Breast epithelium (tissue), 4 donors: ENCODE measurements at places on chromosomes 6 and 20.

- no peaks in the 10 kb centered on the region for H3K4me1 ChIP-seq
- H3K4me3 ChIP-seq, result no peak overlapping the region
- no peak for DNase-seq
- no peaks in the 10 kb centered on the region for H3K36me3 ChIP-seq
- H3K27ac ChIP-seq, result peak overlapping the region; percentile 55
Measured at GRCh38 chr6:127177030-127177922, 58.8 kb downstream of the RSPO3 start.

GRCh38 chr6:148147463-148147830, 195.2 kb upstream of the SASH1 start:
- H3K27ac ChIP-seq, result no peak overlapping the region
- H3K4me3 ChIP-seq, result no peak overlapping the region
- H3K4me1 ChIP-seq, result no peaks in the 10 kb centered on the region
- DNase-seq, result no peak
- H3K27me3 ChIP-seq, result no peaks in the 10 kb centered on the region
- H3K36me3 ChIP-seq, result no peaks in the 10 kb centered on the region

DNA sequence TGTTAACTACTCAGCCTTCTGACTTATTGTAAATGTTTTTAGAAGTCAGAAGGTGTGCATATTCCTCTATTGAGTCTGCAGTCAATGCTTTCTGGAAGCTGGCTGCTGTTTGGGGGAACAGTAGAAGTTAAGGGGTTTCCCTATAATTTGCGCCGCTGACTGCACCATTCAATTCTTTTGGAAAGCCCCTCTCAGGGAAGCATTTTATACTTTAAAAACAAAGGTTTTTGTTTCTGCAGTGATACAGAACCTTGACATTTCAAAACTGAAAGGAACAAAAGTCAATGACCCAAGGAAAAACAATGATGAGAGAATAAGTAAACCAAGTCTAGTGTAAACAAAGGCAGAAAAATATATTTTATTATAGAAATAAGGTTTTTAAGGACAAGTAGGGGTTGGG, 120.8 kb upstream of the TNFAIP3 start:
- no peak for DNase-seq
- no peaks in the 10 kb centered on the region for H3K36me3 ChIP-seq
- H3K27me3 ChIP-seq, result no peaks in the 10 kb centered on the region
- H3K27ac ChIP-seq, result no peak overlapping the region
- no peak overlapping the region for H3K4me3 ChIP-seq

DNA sequence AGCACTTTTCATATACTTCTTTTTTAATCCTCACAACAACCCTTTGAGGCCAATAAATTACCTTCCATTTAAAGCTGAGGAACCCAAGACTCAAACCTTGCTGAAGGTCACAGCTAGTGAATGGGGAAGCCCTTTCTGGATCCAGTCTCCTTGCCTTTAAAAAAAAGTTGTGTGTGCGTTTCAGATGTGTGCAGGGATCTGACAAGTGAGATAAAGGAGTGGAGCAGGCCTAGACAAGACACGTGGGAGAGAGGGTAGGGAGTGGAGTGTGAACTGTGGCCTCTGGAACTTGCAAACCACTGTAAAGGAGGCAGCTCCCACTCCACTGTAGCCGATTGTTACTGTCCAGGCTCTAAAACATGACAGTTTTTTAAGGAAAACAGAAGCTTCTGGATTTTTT, 1.9 kb downstream of the KLHL32 start:
- no peak for DNase-seq
- H3K36me3 ChIP-seq, result no peaks in the 10 kb centered on the region
- peaks cover 3% of the 10 kb centered on the region for H3K27me3 ChIP-seq
- H3K4me3 ChIP-seq, result no peak overlapping the region
- H3K27ac ChIP-seq, result no peak overlapping the region

DNA sequence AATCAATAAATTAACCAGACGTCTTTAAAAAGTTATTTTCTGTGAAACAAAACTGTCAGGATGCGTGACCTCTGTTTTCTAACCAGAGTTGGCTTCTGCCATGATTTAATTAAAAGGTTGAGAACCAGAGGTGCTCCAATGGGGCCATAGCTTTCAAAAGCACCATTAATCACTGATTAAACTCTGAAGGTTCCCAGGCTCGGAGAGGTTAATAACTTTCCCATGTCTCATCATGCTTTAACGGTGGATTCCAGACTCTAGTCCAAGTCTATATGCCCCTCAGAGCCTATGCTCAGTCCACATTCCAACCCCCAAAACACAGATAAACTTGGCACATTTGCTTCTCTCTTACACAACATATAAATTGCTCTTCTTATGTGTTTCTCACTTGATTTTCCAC, 95.5 kb downstream of the SNAP91 start:
- H3K27me3 ChIP-seq, result no peaks in the 10 kb centered on the region
- H3K27ac ChIP-seq, result no peak overlapping the region
- no peaks in the 10 kb centered on the region for H3K36me3 ChIP-seq
- H3K4me3 ChIP-seq, result no peak overlapping the region
- H3K4me1 ChIP-seq, result no peaks in the 10 kb centered on the region
- no peak for DNase-seq

DNA sequence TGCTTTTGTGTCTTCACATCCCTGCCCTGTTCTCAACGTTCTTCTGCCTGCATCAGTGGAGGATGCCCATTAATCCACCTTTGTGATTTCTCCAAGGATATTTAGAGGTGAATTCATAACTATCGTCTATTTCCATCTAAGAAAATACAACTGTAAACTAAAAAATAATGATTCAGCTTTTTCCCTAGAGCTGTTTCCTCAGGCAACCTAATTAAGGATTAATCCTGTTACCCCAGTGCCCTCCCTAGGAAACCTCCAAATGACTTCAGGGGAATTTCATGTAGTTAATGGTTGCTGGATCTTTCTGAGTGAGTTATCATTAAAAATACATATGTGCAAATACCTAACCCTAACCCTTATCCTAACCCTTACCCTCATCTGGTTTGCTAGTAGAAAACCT, 14.6 kb upstream of the AFDN start:
- no peaks in the 10 kb centered on the region for H3K27me3 ChIP-seq
- DNase-seq, result no peak
- H3K27ac ChIP-seq, result no peak overlapping the region
- no peaks in the 10 kb centered on the region for H3K4me1 ChIP-seq
- H3K4me3 ChIP-seq, result no peak overlapping the region

DNA sequence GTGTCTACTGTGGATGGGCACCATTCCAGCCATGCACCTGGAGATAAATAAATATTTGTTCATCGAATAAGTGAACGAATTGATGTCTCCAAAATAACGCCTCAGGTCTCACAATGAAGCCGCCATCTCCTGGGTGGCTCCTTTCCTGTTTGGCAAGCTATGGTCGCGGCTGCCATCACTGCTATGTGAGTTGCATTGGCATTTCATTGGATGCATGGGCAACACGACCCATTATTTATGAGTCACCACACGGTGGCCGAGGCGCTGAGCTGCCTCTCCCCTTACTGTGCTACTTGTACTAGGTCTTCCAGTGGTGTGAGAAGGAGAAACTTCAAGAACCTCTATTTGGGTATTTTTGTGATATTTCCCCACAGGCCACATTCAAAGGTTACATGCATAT, 21.3 kb upstream of the PDE10A start:
- H3K36me3 ChIP-seq, result no peaks in the 10 kb centered on the region
- no peak overlapping the region for H3K27ac ChIP-seq
- H3K4me1 ChIP-seq, result no peaks in the 10 kb centered on the region
- H3K4me3 ChIP-seq, result no peak overlapping the region
- DNase-seq, result no peak

DNA sequence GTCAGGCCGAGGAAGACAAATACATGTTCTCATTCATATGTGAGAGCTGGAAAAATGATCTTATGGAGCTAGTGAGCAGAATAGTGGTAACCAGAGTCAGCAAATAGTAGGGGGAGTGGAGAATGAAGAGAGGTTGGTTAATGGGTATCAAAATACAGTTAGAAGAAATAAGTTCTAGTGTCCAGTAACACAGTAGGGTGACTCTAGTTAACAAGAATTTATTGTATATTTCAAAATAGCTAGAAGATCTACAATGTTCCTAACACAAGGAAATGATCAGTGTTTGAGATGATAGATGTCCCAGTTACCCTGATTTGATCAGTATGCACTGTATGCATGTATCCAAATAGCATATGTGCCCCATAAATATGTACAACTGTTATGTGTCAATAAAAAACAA, 128.4 kb downstream of the BCKDHB start:
- H3K27me3 ChIP-seq, result no peaks in the 10 kb centered on the region
- no peaks in the 10 kb centered on the region for H3K36me3 ChIP-seq
- no peaks in the 10 kb centered on the region for H3K4me1 ChIP-seq
- no peak overlapping the region for H3K4me3 ChIP-seq

DNA sequence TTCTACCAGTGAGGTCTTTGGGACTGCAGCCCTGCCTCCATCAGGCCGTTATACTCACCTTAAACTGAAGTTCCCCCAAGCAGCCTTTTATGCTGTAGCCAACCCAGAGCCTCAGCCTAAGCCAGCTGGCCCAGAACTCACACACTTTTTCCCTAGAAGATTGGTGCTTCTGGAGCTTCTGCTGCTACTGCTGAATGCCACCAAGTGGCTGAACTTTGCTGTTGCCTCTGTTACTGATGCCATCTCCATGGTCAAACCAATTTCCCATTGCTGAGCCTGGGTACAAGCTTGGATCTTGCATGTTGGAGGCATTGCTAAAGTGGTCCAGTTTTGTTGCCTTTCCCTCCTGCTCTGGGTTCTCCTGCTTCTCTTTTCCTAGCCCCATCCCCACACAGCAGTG, 15.0 kb upstream of the TBX18 start:
- no peak for DNase-seq
- H3K27ac ChIP-seq, result no peak overlapping the region

DNA sequence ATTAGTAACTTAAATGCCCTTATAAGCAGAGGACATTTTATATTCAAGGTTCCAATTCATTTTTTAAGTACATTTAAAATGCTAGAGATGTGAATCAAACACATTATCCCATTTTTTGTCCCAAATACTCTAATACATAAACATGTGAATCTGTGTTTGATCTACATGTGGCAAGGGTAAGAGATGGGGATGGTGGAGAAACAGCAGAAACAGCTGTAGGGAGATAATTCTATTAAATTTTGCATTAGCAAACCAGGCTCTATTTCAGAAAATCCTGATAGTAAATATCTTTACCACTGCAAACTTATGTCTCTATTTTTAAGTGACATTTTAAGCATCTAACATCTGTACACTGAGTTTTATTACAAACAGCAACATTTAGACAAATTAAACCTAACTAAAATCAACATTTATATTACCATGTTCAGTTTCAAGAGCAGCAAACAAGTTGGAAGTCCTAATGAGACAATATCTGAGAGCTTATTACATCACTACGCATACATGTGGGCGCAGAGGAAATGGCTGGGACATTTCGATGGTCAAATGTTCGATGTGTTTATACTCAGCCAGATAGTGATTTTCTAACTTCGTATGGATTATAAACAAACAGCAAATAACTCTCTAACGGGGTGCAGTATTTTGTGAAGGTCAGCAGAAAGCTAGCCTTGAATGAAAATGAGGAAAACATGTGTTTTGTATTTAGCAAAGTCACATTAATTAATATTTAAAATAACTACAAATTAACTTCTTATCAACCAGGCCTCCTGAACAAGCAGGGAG, 165.1 kb downstream of the GJA1 start:
- no peak overlapping the region for H3K4me3 ChIP-seq
- H3K27ac ChIP-seq, result no peak overlapping the region
- H3K27me3 ChIP-seq, result no peaks in the 10 kb centered on the region
- no peak for DNase-seq
- H3K36me3 ChIP-seq, result no peaks in the 10 kb centered on the region

- H3K4me3 ChIP-seq, result peak overlapping the region; percentile 82
- H3K36me3 ChIP-seq, result no peaks in the 10 kb centered on the region
- no peak for DNase-seq
- H3K27ac ChIP-seq, result peak overlapping the region; percentile 100
- H3K4me1 ChIP-seq, result peaks cover 3% of the 10 kb centered on the region
- no peaks in the 10 kb centered on the region for H3K27me3 ChIP-seq
Measured at GRCh38 chr6:27478141-27478705, 5.3 kb upstream of the ZNF184 start.

DNA sequence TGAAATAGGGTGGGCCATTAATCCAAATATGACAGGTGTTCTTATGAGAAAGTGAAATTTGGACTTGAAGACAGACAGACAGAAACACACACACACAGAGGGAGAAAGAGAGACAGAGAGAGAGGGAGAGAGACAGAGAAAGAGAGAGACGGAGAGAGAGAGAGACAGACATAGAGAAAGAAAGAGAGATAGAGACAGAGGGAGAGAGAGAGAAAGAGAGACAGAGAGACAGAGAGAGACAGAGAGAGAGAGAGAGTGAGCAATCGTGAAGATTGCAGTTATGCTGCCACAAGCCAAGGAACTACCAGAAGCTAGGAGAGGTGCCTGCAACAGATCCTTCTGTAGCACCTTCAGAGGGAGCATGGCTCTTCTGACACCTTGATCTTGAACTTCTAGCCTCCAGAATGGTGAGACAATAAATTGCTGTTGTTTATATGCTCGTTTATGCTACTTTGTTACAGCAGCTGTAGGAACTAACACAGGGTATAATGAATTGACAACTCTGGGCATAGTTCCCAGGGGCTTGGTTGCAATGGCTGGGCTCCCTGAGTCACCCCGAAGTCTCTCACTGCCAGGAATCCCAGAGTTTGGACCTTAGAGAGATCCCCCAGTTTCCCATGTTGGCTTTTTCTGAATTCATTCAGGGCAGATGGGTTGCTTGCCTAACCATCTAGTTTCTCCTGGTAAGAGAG, 44.7 kb upstream of the ECI2 start:
- H3K36me3 ChIP-seq, result no peaks in the 10 kb centered on the region
- H3K4me1 ChIP-seq, result no peaks in the 10 kb centered on the region
- H3K4me3 ChIP-seq, result no peak overlapping the region
- H3K27ac ChIP-seq, result no peak overlapping the region
- H3K27me3 ChIP-seq, result peaks cover 3% of the 10 kb centered on the region

DNA sequence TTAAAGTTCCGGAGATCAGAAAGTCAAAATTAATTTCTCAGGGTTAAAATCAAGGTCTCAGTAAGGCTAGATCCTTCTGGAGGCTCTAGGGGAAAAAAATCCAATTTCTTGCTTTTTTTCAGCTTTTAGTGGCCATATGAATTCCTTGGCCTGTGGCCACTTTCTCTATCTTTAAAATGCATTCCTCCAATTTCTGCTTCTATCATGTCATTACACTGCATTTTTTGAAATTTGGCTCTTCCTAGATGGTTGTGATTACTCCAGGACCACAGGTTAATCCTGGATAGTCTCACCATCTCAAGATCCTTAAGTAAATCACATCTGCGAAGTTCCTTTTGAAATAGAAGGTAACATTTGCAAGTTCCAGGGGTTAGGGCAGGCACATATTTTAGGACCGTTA, 1294.9 kb upstream of the CITED2 start:
- no peak overlapping the region for H3K4me3 ChIP-seq
- no peak overlapping the region for H3K27ac ChIP-seq
- H3K27me3 ChIP-seq, result no peaks in the 10 kb centered on the region
- no peaks in the 10 kb centered on the region for H3K36me3 ChIP-seq

DNA sequence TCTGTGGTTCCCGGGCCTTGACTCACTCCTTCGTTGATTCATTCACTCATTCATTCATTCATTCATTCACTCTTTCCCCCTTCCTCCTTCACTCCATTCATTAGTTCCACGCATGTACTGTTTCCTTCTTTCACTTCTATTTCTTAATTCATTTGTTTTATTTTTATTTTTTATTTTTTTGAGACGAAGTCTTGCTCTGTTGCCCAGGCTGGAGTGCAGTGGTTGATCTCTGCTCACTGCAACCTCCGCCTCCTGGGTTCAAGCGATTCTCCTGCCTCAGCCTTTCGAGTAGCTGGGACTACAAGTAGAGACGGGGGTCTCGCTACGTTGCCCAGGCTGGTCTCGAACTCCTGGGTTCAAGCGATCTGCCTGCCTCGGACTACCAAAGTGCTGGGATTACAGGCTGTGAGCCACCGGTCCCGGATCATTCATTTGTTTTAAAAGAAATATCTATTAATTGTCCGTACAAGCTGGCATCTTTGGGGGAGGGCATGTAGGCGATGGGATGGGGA, 427 bp upstream of the NFKBIE start:
- H3K36me3 ChIP-seq, result no peaks in the 10 kb centered on the region
- H3K4me3 ChIP-seq, result peak overlapping the region; percentile 90
- H3K27me3 ChIP-seq, result no peaks in the 10 kb centered on the region
- peak overlapping the region; percentile 80 for H3K27ac ChIP-seq
